ENCODE measurements at places on chromosomes 2 and 18.

DNA sequence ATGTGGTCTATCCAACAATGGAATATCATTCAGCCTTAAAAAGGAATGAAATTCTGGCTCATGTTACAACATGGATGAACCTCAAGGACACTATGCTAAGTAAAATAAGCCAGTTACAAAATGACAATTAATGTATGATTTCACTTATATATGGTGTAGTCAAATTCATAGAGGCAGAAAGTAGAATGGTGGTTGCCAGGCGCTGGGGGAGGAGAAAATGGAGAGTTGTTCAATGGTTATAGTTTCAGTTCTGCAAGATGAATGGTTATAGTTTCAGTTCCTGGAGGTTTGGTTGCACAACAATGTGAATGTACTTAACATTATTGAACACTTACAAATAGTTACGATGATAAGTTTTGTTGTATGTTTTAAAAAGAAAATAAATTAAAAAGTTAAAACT is 79.2 kb upstream of the IL1R2 start:
- DNase-seq: no peak

DNA sequence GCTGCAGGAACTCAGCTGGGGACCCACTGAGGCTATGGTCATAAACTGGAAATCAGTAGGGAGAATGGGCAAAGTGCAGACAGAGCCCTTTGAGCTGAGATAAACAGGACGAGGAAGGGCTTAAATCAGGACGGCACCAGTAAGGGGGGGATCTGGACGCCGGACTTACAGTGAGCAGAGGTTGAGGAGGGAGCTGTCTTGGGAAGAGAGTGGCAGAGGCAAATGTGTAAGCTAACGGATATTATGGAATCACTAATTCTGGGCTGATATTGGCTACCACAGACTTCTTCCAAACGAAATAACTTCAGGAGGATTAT is 539 bp downstream of the CYP27A1 start:
- DNase-seq: no peak

DNA sequence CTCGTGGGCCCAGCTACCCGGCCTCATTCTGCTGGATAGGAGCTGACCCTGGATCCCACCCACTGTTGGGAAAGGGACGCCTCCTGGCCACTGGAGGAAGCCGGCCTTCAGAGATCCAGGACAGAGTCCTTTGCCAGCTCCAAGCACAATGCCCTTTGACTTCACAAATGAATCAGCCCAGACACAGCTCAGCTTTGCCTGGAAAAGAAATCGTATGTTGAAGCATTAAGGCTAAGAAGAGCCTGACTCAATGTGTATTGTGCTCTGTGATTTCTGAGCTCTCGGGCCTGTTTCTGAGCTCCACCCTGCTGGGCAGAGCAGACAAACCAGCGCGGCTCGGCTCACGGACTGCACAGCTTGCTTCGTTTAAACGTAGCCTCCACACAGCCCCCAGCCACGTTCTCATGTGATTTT is 162.9 kb upstream of the APCDD1 start:
- no peak for DNase-seq

GRCh38 chr2:112154246-112155117 is 16.3 kb downstream of the FBLN7 start:
- peak; percentile 55 for DNase-seq

DNA sequence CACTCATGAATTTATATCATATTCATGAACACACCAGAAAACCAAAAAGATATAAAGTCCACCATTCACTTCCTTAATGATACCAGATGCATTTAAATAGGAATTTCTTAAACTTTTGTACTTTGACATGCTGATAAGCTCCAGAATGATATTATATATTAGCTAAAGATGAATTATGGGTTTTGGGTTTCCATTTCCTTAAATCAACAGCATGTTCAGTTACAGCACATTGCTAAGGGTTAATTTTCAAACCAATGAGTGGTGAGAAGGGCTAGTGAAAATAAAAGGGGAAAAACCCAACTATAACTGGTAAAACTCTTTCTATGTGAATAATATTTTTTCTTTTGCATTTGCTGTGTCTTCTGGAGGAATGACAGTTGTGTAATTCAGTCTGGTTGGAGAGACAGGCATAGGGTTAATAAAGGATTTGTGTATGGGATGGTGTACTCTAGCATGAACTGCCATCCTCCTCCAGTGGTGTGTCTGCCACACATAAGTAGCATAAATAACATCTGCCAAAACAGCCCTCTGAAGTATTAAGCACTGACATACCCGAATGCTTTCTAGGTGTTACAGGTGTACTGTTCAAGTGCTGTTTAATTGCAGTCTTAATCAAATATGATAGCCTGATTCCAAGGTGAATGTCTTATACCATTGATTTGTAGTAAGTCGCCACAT is 19.3 kb upstream of the CPS1 start:
- DNase-seq: no peak

GRCh38 chr2:101463911-101464641 is 10.8 kb downstream of the RFX8 start:
- DNase-seq: no peak

DNA sequence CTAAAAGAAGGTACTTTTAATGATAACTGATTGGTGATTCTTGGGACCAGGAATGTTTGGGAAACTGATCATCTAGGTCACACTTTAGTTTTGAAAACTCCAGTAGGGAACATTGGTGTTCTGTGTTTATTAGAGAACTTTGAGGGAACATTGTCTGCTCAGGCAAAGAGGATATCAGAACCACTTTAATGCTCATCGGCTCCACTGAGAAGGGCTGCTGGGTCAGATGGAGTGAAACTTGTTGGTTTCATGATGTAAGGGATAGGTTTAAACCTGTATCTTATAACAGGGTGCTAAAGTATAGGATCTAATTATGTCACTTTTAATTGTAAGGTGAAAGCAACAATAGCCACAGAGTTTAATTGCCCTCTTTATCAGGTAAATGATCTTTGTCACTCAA is 14.2 kb upstream of the POLI start:
- no peak for DNase-seq

DNA sequence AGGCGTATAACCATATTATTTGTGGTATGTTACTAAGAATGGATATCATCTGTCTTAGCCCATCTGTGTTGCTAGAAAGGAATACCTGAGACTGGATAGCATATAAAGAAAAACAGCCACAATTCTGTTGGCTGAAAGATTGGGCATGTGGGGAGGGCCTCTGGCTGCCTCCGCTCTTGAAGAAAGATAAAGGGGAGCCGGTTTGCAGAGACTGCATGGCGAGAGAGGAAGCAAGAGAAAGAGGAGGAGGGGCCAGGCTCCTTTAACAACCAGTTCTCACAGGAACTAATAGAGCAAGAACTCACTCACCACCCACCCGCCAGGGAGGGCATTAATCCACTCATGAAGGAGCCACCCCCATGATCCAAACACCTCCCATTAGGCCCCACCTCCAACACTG is 29.2 kb upstream of the UXS1 start:
- DNase-seq: no peak

DNA sequence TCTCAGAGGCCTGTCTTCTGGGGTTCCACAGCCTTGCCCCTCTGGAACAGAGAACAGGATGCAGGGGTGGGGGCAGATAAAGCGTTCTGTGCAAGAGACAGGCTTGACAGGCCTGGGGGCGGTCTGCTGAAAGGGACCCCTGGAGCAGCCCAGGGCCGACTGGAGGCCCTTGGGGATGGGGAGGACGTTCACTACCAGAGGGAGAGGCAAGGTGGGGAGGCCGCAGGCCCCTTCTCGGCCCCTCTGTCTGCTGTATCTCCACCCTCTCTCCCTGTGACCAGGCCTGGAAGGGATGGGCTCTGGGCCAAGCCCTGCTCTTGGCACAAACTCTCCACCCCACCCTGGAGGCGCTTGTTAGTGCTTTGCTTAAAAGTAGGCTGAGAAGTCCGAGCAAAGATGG is 27.3 kb upstream of the INHBB start:
- DNase-seq: no peak

GRCh38 chr2:240303896-240304745 is 131.3 kb upstream of the GPC1 start:
- no peak for DNase-seq

GRCh38 chr2:200738590-200738989 is 73.1 kb upstream of the BZW1 start:
- DNase-seq: no peak

- DNase-seq: no peak
Observed at GRCh38 chr2:66509326-66509811, 74.4 kb downstream of the MEIS1 start.

- DNase-seq: no peak
Observed at GRCh38 chr2:203033395-203033794, 18.7 kb downstream of the NBEAL1 start.

DNA sequence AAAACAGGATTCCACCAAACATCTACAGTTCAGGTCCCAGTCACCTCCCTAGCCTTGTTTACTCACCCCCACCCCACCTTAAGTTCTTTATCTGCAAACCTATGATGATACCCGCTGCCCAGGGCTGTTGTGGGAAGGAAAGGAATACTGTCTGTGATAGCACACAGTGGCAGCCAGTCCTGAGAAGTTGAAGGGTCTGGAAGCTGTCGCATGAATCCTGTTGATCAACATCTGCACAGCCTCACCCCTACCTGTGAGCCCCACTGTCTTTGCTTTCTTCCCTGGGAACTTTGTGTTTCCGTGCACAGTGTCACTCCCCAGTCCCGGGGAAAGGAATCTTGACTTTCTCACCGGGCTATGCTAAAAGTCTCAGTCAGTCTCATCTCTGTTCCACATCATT is 160.7 kb upstream of the EPAS1 start:
- DNase-seq: no peak

- no peak for DNase-seq
Observed at GRCh38 chr18:61948281-61948741, 55.5 kb upstream of the RNF152 start.

DNA sequence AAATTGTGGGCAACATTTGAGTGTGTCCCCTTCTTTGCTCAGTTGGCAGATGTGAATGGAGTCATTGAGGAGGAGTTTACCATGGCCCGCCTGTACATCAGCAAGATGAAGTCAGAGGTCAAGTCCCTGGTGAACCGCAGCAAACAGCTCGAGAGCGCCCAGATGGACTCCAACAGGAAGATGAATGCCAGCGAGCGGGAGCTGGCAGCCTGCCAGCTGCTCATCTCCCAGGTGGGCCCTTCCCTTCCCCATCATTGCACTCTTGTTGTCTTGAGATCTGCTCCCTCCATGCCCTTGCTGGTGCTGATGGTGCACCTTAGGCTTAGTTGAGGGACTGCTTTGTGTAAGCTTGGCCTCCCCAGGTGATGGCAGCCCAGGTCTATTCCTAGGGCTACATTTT is 47.5 kb upstream of the LYPD6B start:
- DNase-seq: no peak

GRCh38 chr2:37654419-37654818 is 17.0 kb downstream of the CDC42EP3 start:
- DNase-seq: no peak

DNA sequence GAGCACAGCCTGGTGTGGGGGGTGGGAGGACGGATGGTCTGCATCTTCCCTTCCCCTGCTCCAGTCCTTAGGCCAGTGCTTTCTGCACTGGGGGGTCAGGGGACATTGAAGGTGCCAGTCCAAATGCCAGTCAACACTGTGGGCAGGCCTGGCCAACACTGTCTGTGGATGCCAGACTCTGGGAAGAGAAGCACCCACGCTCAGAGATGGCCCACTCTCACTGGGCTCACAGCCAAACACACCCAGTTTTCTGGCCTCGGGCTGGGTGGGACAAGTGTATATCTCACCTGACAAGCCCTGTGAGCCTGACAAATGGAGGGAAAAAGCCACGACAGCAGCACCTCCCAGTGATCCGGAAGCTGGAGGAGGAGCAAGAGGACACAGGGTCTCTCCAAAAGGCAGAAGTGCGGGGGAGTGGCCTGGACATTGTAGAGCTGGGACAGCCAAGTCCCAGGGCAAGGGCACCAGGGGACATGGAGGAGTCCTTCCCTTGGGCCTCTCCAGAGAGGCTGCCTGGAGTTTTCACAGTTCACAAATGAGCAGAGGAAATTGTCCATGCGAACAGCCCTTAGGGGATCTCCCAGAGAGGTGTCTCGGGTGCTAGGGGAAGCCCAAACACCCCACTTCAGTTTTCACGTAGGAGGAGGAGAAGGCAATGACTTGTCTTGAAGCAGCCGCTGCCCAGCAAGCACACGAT is 79.3 kb downstream of the SDC1 start:
- no peak for DNase-seq

GRCh38 chr2:137566387-137566786 is 397.9 kb upstream of the HNMT start:
- no peak for DNase-seq

DNA sequence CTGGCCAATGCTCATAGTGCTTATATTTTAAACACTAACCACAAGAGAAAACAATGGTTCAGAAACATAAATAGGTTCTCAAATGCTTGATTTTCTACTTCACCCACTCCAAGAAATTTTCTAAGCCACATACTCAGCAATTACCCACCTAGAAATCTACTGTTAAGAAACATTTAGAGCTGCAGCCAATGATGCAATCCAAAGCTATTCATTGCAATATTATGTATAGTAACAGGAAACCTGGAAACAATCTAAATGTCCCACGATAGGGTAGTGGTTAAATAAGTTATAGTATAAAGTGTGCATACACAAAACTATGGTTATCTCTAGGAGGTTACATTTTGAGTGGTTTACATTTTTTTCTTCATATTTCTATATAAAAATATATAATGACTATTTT is 5.7 kb downstream of the FAM237A start:
- no peak for DNase-seq

DNA sequence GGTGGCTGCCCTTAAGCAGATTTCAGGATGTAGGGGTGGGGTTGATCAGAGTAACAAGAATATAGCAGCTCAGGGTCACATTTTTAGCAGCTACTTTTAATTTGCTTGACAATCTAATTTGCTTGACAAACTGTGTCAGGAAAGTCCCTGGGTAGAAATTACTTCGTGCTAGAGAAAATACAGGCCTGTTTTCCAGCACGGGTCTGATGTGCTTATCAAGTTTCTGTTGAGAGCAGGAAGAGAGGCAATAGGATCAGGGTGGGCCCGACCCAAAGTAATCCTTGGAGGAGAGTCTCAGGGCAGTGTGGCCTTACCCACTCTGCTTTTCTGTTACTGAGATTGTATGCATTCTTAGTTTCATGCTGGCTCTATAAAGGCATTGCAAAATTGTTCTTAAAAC is 221.5 kb downstream of the TSN start:
- DNase-seq: no peak

DNA sequence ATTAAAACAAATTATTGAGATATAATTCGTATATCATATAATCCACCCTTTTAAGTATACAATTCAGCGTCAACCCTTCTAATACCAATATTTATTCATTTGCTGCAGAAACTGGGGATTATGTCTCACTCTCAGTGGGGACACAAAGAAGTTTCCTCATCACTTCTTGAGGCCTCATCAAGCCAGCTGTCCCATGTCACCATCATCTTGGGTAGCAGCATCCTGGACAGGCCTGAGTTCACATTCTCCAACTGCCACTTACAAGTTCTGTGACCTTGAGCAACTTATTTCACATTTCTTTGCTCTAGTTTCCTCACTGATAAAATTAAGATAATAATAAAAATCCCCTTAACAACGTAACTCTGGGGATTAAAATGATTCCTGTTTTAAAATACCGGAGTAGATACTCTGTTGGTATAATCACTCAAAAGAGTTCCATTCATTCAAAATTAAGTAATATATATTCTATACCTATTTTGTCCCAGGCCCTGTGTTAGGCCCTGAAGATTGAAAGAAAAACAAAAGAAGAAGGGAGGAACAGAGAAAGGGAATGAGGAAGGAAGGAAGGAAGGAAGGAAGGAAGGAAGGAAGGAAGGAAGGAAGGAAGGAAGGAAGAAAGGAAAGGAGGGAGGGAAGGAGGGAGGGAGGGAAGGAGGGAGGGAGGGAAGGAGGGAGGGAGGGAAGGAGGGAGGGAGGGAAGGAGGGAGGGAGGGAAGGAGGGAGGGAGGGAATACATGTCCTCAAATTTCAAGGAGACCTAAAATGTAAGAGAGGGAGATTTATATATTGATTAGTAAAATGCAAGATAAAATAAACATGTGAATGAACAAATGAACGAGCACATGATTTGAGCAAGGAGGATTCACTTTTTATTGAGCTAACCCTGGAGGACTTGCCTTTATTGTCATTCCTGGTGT is 42.4 kb downstream of the NCKAP5 start:
- DNase-seq: no peak

Measured in T follicular helper cell (primary cell).